Panc1 (cell line): ENCODE measurements at places on chromosomes 3 and 15. TPM values are rescaled to one million over a fixed set of nuclear protein-coding genes. Genes with fewer than 3 reads are reported as not detected.
A peak's percentile ranks its signal among the peaks of the same experiment; 100 is the strongest.

SNX33 gene
- 17.0 TPM for total RNA-seq

DNA sequence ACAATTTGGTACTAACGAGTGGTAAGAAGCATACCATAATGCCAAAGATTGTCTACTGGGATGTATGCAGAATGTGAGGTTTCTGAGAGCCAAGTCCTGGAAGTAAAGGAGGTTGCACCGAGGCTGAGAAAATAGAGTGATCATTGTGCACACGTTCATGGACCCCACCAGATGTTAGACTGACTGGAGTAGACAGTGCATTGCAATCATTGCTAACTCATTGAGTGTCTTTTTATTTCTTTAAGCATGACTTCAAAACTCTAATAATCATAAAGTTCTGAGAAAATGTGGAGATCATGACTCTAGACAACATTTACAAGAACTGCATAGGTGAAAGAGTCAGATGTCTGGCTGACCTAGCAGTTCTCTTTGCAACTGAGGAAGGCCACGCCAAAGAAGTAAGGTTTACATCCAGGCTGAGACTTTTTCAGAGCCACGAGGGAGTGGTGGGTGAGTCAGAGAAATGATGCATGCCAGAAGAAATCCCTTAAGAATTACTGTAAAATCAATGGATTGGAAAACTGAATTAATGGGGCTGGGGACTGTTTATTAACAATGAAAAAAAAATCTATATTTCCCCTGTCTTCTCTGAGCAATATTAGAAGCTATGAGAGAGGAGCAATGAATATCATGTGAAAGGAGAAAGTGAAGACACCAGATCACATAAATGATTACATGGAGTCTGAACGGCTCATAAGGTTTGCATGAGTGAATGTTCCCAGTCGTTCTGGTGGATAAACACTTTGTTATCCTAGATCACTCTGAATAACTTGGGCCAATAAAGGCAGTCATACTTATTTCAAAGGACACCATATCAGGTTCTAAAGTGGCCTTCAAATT is 76.0 kb upstream of the SLC25A26 start:
- no peaks in the 10 kb centered on the region for H3K27me3 ChIP-seq
- H3K36me3 ChIP-seq = no peaks in the 10 kb centered on the region
- H3K27ac ChIP-seq = no peak overlapping the region
- no peaks in the 10 kb centered on the region for H3K4me1 ChIP-seq
- no peak overlapping the region for H3K4me3 ChIP-seq
- DNase-seq = no peak

GP5 gene
- total RNA-seq = 0.05 TPM

DNA sequence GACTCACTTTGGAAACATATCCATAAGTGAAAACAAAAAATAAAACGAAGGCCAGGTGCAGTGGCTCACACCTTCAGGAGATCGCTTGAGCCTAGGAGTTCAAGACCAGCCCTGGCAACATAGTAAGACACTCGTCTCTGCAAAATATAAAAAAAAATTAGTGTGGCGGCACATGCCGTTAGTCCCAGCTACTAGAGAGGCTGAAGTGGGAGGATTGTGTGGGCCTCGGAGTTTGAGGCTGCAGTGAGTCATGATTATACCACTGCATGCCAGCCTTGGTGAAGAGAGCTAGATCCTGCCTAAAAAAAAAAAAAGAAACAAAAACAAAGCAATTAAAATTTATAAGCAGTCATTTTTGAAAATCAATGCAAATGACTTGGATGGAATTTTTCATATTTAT is 54.7 kb upstream of the NANOGP8 start:
- no peaks in the 10 kb centered on the region for H3K27me3 ChIP-seq
- no peak overlapping the region for H3K27ac ChIP-seq
- no peak overlapping the region for H3K4me3 ChIP-seq
- no peak for DNase-seq

- no peak overlapping the region for H3K27ac ChIP-seq
- H3K4me1 ChIP-seq = no peaks in the 10 kb centered on the region
- H3K36me3 ChIP-seq = no peaks in the 10 kb centered on the region
- DNase-seq = no peak
Observed at GRCh38 chr15:35958975-35959374, 413.0 kb upstream of the DPH6 start.

DNA sequence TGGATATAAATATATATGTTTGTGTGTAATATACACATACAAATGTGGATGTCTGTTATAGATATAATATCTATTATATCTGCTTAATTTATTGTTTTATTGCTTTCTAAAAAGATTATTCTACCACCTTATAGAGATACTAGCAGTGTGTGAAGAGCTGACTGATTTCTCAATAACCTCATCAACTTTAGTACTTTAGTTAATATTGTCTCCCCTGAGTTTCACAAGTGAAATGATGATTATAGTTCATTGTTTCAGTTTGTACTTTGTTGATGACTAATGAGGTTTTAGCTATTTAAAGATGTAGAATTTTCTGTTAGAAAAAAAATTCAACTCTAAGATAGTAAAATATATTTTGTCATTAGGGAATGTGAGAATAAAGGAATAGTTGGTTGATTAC is 11.4 kb downstream of the RSRC1 start:
- no peak overlapping the region for H3K4me3 ChIP-seq
- DNase-seq = no peak

GRCh38 chr3:169865176-169865767 is 4.5 kb downstream of the LRRC31 start:
- DNase-seq = no peak
- no peak overlapping the region for H3K4me3 ChIP-seq
- no peaks in the 10 kb centered on the region for H3K4me1 ChIP-seq
- no peak overlapping the region for H3K27ac ChIP-seq
- peaks cover 6% of the 10 kb centered on the region for H3K27me3 ChIP-seq

SERPINI2 gene
- not detected for total RNA-seq

GRCh38 chr15:68572921-68573320 is 5.9 kb upstream of the CORO2B start:
- no peak overlapping the region for H3K4me3 ChIP-seq
- H3K4me1 ChIP-seq = no peaks in the 10 kb centered on the region
- peaks cover 11% of the 10 kb centered on the region for H3K27me3 ChIP-seq
- no peak for DNase-seq

NLGN1 gene
- total RNA-seq = 0.85 TPM

SCAMP5 gene
- 11.2 TPM for total RNA-seq

VPS33B gene
- total RNA-seq = 16.3 TPM

DNA sequence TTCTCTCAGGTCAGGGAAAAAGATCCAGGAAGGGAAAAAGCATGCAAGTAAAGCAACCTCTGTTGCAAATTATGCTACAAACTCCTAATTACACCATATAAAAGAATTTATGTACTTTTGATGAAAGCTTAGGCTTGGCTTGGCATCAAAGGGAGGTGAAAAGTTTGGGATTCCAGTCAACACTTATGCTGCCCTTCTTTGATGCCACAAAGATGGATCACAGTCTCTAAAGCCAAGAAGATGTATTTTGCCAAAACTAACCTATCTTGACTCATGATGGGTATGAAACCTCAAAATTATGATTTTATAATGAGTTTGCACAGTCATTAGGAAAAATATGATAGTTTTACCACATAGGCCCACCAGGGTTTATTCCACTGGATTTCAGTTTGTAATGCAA is 101.0 kb upstream of the CCDC80 start:
- H3K4me3 ChIP-seq = no peak overlapping the region
- no peaks in the 10 kb centered on the region for H3K36me3 ChIP-seq
- H3K4me1 ChIP-seq = no peaks in the 10 kb centered on the region
- no peak overlapping the region for H3K27ac ChIP-seq
- DNase-seq = no peak

DNA sequence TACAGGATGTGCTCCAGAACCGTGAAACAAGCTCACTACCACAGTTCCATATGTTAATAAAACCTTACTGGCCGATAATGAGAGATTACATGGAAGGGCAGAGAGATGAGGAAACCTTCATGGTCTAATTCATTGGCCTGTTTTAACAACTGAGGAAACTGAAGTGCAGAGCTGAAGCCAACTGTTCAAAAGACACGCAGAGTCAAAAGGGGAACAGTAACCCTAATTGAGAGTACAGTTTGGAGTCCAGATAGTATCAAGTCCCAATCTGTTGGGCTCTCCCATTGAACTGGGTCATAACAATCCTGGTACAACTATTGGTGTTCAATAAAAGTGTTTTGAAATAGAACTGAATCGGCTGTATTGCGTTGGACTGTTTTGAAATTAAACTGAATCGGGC is 69.6 kb downstream of the SLC12A8 start:
- H3K4me1 ChIP-seq = peaks cover 9% of the 10 kb centered on the region
- no peak for DNase-seq

GRCh38 chr15:48031466-48031865 is 89.3 kb upstream of the SLC24A5 start:
- H3K36me3 ChIP-seq = no peaks in the 10 kb centered on the region
- no peak overlapping the region for H3K27ac ChIP-seq
- no peaks in the 10 kb centered on the region for H3K4me1 ChIP-seq
- no peak overlapping the region for H3K4me3 ChIP-seq
- no peaks in the 10 kb centered on the region for H3K27me3 ChIP-seq
- DNase-seq = no peak

- no peak for DNase-seq
- H3K36me3 ChIP-seq = no peaks in the 10 kb centered on the region; the same call in 1 of the 2 replicates
- no peak overlapping the region for H3K4me3 ChIP-seq
- H3K4me1 ChIP-seq = peaks cover 8% of the 10 kb centered on the region
- no peaks in the 10 kb centered on the region for H3K27me3 ChIP-seq
- peak overlapping the region; percentile 46 for H3K27ac ChIP-seq
Observed at GRCh38 chr3:58005669-58006068, 2.6 kb upstream of the FLNB start.

DNA sequence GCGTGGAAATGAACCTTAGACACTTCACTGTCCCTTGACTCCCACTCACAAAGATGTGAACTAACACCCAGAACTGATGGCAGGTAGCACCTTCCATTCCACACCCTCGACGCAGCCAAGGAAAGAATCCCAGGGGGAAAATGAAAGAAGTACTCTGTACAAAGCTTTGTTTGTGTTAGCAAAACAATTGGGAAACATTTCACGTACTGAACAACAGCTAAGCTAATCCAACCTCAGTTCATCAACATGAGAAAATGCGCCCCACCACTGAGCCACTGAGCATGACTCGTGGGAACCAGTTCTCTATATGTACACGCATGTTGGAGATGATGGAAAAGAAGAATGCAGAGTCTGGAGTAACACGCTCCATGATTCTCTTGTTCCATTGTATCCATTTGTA is 32.0 kb downstream of the CORO2B start:
- no peak overlapping the region for H3K4me3 ChIP-seq
- no peak overlapping the region for H3K27ac ChIP-seq
- H3K36me3 ChIP-seq = no peaks in the 10 kb centered on the region
- DNase-seq = no peak
- no peaks in the 10 kb centered on the region for H3K4me1 ChIP-seq

DNA sequence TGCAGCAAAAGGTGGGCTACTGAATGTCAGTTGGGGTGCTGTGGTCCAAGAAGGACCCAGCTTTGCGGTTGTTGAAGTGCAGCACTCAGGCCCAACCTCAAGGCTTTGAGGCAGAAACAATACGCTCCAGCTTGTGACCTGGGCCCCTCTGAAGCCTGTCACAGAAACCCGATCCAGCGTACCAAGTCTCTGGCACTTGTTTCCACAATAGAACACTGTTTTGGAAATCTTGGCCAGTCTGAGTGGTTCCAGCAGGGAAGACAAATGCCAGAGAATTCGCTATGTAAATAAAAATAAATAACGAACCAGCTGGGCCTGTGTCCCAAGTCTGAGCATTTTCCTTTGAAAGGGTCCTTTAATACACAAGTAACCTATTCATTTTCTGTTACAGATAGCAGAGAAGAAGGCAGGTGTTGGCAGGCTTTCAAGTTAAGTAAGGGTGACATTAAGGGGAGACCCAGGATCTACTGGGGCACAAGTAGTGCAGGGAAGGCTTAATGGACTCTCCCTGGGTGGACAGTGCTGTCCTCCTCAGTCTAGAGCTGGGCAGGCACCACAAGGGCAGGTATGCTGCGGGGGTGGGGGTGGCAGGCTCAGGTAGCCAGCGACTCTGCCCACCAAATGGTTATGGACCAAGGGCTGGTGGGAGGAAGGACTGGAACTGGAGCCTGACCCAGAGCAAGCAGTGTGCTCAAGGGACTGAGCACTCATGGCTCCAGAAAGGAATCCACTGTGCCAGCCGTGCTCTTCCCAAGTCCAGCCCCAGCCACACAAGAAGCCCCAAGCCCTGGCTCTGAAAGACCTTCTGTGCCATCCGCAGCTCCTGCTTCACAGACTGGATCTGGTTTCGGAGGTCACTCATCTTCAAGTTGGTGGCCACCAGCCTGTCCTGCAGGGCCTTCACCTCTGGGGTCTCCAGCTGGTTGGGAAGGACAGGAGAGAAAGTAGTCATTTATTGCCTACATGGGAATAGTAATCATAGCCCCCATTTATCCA is 26.3 kb downstream of the CCDC13 start:
- H3K4me1 ChIP-seq = no peaks in the 10 kb centered on the region
- no peaks in the 10 kb centered on the region for H3K27me3 ChIP-seq
- no peak overlapping the region for H3K27ac ChIP-seq
- no peak overlapping the region for H3K4me3 ChIP-seq

- H3K4me1 ChIP-seq = no peaks in the 10 kb centered on the region
- DNase-seq = no peak
- no peak overlapping the region for H3K27ac ChIP-seq
- no peaks in the 10 kb centered on the region for H3K36me3 ChIP-seq
Observed at GRCh38 chr3:161139686-161140085, 34.5 kb upstream of the B3GALNT1 start.

TRPM1 gene
- not detected for total RNA-seq

DNA sequence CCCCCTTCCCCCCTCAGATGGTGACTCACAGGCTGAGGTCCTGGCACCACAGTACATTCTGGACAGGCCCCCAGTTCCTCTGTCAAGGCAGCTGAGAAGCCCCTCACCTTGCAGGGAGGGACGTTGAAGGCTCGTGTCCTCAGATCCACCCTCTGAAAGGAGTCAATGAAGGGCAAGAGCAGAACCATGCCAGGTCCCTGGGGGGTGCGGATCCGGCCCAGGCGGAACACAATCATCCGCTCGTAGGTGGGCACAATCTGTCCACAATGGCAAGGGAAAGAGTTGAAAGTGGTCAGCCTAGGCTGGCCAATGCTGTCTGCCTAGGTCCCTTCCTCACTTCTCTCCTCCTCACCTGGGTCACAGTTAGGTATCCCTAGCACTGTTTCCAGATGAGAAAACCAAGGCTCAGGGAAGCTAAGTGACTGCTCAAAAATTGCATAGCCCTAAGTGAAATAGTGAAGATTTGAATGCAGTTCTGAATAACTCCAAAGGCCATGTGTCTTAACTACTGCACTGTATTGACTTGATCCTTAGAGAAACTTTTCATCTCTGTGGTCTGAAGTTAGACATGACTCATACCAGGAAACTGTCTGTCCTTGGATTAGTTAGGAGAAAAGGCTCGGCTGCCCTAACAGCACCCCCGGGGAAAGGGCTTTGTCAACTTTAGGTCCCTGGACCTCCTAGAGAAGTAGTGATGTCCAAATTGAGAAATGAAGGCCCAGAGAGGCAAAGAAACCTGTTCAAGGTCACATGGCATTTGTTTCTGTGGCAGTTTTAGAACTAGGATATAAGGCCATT is 2.9 kb downstream of the STOML1 start:
- H3K27ac ChIP-seq = no peak overlapping the region; the same call in 1 of the 2 replicates
- no peak for DNase-seq
- H3K4me1 ChIP-seq = peaks cover 23% of the 10 kb centered on the region
- no peaks in the 10 kb centered on the region for H3K27me3 ChIP-seq
